ENCODE measurements at places on chromosomes 2 and 18. TPM values are rescaled to one million over a fixed set of nuclear protein-coding genes. Genes with fewer than 3 reads are reported as not detected.

The DNAJC27 gene
- 2.7 TPM for total RNA-seq

The REG3G gene
- total RNA-seq, result not detected

The BCL11A gene
- total RNA-seq, result 30.5 TPM

The ALPI gene
- not detected for total RNA-seq

The HK2 gene
- total RNA-seq, result 16.2 TPM

The RFX8 gene
- not detected for total RNA-seq

The SLC9A2 gene
- total RNA-seq, result 0.03 TPM

The TEKT4 gene
- not detected for total RNA-seq

The PSMA8 gene
- not detected for total RNA-seq

The HNMT gene
- 12.1 TPM for total RNA-seq

The KYNU gene
- total RNA-seq, result 1.9 TPM

The MYO3B gene
- 0.35 TPM for total RNA-seq

The PTPRN gene
- total RNA-seq, result 2.0 TPM

The CFC1 gene
- total RNA-seq, result 0.52 TPM

The MTCL1 gene
- total RNA-seq, result 16.0 TPM

The CABYR gene
- total RNA-seq, result 12.2 TPM

The TUBA3D gene
- not detected for total RNA-seq

The GALNT14 gene
- total RNA-seq, result 4.2 TPM

The ERFE gene
- total RNA-seq, result 11.2 TPM

The KLHL14 gene
- 7.4 TPM for total RNA-seq

The RAPH1 gene
- total RNA-seq, result 9.0 TPM
